ENCODE measurements at places on chromosomes 7 and 10.

DNA sequence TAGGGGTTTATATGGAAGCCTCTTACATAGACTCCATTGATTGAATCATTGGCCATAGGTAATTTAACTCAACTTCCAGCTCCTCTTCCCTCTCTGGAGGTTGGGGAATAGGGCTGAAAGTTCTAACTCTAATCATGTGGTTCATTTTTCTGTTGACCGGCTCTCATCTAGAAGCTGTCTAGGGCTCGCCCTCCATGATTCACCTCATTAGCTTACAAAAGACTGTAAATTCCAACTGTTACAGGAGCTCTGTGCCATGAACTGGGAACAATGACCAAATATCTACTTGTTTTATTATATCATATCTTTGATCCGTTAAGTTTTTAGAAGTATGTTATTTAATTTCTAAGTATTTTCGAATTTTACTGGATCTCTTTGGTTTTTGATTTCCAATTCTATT is 263.0 kb downstream of the TCF7L2 start:
- no peak for DNase-seq

GRCh38 chr10:30977385-30977784 is 54.3 kb downstream of the ZNF438 start:
- no peak for DNase-seq

DNA sequence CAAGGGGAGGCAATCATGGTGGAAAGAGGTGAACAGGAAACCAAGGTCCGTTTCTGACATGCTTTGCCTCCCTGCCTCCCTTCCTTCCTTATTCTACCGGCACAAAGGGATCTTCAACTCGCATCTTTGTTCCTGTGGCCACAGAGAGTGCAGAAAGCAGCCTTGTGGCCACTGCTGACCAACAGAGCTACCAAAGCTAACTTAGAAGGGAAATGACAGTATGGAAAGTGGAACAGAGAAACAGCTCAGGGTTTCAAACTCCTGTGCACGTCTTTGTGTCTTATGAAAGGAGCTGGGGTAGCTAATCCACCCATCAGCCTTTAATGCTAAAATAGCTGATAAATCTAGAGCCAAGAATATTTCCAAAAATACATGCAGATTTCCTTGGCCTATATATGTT is 588.0 kb downstream of the SORCS1 start:
- no peak for DNase-seq

GRCh38 chr10:49735161-49735560 is 27.0 kb downstream of the OGDHL start:
- DNase-seq = no peak

GRCh38 chr10:71684356-71685173 is 35.0 kb downstream of the C10orf105 start:
- no peak for DNase-seq

- DNase-seq = no peak
These were observed 272.1 kb downstream of the WDR37 start for GRCh38 chr10:1328161-1328823.

GRCh38 chr7:34487391-34488115 is 170.5 kb upstream of the NPSR1 start:
- DNase-seq = no peak

DNA sequence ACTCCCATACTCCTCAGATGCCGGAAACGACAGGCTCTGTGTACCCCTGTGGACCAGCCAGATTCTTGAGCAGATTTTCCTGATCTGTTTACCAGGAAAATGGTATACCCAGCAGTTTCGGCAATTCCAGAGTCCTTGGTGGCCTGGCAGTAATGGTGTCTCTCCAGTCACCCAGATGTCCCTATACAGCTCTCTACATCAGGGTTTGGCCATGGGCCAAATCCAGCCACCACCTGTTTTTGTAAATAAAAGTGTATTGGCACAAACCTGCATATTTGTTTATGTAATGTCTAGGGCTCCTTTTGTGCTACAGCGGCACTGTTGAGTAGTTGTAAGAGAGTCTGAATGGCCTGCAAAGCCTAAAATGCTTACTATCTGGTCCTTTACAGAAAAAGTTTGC is 491.3 kb downstream of the RPS24 start:
- DNase-seq = no peak

DNA sequence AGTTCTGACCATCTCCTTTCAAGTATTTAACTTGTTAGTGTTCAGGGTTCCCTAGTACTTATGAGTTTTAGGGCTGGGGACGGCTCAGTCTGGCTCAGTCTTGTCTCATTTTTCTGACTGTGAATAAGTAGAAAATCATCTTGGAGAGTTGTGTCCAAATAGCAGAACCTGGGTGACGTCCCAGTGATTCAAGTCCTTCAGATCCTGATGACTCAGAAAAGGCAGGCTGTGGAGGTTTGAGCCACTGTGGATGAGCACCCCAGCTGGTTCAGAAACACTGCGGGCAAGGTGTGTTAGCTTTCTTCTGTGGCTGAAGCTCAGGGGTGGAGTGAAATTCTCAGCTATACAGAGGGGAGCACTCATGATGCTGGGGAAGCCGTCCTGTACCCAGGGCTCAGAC is 154.4 kb upstream of the NPY start:
- DNase-seq = no peak
